ENCODE measurements at places on chromosomes 1 and 21.
A peak's percentile ranks its signal among the peaks of the same experiment; 100 is the strongest.

GRCh38 chr1:115068826-115069585 lies 20.3 kb downstream of the TSPAN2 start:
- DNase-seq, result no peak

GRCh38 chr21:32929633-32930038 lies 96.1 kb upstream of the OLIG2 start:
- DNase-seq, result no peak

- no peak for DNase-seq
Measured at GRCh38 chr1:110237386-110238152, 27.5 kb downstream of the KCNC4 start.

DNA sequence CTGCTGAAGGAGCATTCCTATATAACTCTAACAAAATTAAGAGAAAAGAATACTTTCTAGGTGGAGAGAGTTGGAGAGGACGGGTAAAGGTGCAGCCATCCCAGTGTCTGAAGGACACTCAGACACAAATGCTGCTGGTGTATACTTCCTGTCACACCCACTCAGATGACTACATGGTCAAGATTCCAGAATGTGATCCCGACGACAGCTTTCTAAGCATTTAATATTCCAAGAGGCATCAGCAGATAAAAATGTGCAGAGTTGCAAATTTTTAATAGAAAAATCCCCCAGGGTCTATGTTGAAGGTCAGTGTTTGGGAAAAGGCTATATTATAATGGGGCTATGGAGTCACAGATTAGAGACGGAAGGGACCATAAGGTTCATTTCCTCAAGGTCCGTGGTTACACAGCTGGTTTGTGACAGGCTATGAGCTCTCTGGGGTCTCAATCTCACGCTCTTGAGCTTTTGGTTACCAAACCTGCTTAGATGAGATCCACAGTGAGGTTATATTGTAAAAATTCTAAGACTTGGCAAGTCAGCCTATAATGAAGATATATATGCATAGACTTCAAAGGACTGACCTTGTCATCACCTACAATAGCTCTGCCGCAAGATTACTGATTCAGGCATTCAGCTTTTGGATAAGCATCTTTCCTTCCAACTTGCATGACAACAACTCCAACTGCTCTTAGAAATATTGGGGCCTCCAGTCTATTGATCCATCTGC lies 35.1 kb downstream of the ZNF281 start:
- no peak for DNase-seq

DNA sequence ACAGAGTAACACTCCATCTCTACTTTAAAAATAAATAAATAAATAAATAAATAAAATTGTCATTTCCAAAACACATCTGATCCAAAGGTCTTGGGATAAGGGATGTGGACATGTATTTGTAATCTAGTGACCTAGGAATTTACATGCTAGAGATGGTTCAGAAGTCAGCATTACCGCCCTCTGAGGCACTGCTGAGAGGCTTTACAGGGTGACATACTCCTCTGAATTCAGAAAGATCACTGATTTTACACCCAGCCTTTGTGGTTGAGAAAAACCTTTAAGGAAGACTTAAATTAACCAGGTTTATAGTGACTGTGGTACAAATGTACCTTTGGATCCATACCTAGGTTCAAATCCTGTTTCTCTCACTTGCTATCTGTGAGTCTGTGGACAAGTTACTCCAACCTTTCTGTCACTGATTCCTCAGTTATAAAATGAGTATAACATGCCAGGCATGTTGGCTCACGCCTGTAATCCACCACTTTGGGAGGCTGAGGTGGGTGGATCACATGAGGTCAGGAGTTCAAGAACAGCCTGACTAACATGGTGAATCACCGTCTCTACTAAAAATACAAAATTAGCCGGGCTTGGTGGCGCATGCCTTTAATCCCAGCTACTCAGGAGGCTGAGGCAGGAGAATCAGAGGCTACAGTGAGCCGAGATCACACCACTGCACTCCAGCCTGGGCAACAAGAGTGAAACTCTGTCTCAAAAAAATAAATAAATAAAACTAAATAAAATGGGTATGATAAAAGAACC lies 20.1 kb downstream of the OSBPL9 start:
- DNase-seq, result peak; percentile 63

DNA sequence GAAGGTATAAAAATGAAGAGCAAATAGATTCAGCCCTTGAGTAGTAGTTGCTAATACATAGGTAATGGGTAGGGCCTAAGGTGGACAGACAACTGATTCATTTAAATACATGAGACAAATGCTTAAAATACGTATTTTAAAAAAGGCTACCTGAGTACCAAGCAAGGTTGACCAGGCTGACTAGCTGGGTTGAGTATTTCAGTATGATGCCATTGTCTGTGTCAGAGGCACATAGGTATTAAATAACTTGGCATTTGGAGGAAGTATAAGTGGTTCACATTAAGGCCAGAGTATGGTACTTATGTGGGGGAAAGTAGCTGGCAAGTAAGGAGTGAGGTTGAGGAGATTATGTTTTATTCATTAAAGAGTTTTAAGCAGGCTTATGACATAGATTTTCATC lies 19.4 kb downstream of the NEK7 start:
- no peak for DNase-seq

- DNase-seq, result no peak
Measured at GRCh38 chr1:194968916-194969315, 1639.3 kb downstream of the KCNT2 start.

- DNase-seq, result no peak
Measured at GRCh38 chr21:35190201-35190701, 141.1 kb upstream of the RUNX1 start.

- DNase-seq, result no peak
Measured at GRCh38 chr1:6103111-6103853, 57.6 kb downstream of the KCNAB2 start.

GRCh38 chr1:171138980-171139379 lies 46.1 kb upstream of the FMO2 start:
- no peak for DNase-seq

DNA sequence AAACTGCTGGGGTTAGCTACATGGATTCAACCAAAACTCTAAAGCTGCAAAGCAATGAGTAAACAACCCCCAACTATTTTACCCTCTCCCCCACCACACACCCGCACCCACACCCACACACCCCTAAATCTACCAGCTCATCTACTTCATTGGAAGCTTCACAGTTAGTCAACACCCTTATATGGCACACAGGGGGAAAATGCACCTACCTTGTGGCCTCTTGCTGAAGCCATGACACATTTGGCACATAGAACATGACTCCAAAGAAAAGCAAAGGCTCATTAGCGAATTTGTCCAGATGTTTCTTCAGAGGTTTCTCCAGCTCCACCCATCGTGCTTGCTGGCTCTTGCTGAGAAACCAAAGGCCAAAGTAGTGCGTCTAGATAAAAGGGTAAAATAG lies 99.8 kb downstream of the PTPN14 start:
- no peak for DNase-seq

GRCh38 chr1:186306533-186306932 lies 68.5 kb downstream of the TPR start:
- no peak for DNase-seq

- no peak for DNase-seq
Measured at GRCh38 chr21:21241391-21241790, 243.2 kb downstream of the NCAM2 start.

DNA sequence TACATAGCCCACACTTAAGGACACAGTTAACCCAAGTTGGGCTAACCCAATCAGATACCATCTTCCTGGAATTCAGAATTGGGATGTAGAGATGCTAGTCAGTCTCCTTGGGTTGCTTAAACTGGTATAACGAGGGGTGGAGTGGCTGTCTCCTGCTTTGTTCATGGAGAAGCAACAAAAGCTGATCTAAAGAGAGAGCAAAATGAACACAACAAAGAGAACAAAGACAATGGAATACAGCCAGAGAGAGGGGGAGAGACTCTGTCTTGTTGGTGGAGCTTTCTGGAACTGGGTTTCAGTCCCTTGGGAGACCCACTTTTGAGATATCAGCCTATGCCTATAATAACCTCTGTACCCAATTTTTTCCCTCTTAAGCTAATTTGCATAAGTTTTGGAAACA lies 138.1 kb downstream of the ATG4C start:
- DNase-seq, result no peak

DNA sequence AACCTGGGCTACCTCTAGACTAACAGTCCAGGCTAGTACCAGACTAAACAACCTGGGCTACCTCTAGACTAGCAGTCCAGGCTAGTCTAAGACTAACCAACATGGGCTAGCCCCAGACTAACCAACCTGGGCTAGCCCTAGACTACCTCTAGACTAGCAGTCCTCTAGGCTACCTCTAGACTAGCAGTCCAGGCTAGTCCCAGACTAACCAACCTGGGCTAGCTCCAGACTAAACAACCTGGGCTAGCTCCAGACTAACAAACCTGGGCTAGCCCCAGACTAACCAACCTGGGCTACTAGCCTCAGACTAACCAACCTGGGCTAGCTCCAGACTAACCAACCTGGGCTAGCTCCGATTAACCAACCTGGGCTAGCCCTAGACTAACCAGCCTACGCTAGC lies 2.0 kb downstream of the TFF2 start:
- DNase-seq, result no peak

DNA sequence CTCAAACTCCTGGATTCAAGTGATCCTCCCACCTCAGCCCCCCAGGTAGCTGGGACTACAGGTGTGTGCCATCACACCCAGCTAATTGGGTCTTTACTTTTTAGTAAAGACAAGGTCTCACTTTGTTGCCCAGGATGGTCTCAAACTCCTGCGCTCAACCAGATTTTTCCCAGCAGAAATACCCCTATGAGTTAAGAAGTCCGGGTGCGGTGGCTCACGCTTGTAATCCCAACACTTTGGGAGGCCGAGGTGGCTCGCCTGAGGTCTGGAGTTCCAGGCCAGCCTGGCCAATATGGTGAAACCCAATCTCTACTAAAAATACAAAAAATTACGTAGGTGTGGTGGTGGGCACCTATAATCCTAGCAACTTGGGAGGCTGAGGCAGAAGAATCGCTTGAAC lies 6.5 kb upstream of the L1TD1 start:
- no peak for DNase-seq

- DNase-seq, result no peak
Measured at GRCh38 chr1:110150330-110151174, at the start of gene SLC6A17. Gene SLC6A17 (plus strand): TSS chr1:110150494. CDS start chr1:110166930, 16,436 bp downstream.

- no peak for DNase-seq
Measured at GRCh38 chr1:89064632-89065031, 376 bp downstream of the GBP1 start.

GRCh38 chr1:29875557-29876028 lies 639.3 kb downstream of the PTPRU start:
- DNase-seq, result no peak

DNA sequence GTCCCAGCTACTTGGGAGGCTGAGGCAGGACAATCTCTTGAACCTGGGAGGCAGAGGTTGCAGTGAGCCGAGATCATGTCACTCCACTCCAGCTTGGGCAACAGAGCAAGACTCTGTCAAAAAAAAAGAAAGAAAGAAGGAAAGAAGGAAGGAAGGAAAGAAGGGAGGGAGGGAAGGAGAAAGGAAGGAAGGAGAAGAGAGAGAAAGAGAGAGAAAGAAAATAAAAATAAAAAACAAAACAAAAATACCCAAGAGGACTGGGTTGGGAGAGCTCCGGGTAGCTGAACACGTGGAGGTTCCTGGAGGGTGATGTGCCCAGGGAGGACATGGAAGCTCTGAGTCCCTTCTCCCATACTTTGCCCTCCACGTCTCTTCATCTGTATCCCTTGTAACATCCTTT lies 45.7 kb upstream of the CITED4 start:
- no peak for DNase-seq
